Renal cortex interstitium (tissue), 15 donors: ENCODE measurements at places on chromosomes 7 and 10. TPM values are rescaled to one million over a fixed set of nuclear protein-coding genes. Genes with fewer than 3 reads are reported as not detected.

ADRA2A gene
- polyA plus RNA-seq, result 2.3 TPM

DNA sequence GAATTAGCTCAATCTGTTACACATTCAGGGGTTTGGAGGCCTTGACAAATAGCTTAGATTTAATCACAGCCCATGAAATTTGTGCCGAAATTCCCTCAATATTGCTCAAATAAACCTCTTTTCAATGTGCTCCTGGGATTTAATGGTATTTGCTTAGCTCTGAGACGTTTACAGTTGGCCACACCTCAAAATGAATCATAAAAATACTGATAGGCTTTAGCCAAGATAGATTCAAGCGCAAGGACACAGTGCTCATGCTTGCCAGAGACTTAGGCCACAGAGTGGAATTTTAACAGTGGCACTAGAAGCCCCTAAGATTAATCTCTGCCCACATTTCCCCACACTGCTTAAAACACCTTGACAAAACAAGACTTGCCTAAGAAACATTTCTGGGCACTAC is 2.3 kb upstream of the SEMA3C start:
- no peak for DNase-seq

DNA sequence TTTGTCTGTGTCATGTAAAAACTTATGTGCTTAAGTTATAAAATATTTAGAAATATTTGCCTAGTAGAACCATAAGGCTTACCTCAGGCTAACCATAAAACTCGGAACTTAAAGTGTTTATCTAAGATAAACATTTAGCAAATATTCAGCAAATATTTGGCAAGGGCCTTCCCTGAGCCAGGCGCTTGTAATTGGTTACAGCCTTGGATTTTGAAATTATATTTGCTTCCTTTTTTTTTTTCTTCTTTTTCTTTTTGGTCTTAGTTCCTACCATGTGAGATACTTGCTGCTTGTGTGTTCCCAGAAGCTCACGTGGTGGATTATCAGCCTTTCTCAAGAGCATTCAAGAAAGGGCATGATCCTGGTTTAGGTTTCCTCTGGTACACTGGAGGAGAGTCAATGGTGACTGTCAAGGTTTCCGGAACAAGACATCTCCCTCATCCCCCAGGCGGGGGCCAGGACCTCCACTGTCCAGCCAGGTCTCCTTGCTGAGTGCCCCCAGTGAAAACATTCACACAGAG is 5.2 kb upstream of the BRI3 start:
- DNase-seq, result no peak

DNA sequence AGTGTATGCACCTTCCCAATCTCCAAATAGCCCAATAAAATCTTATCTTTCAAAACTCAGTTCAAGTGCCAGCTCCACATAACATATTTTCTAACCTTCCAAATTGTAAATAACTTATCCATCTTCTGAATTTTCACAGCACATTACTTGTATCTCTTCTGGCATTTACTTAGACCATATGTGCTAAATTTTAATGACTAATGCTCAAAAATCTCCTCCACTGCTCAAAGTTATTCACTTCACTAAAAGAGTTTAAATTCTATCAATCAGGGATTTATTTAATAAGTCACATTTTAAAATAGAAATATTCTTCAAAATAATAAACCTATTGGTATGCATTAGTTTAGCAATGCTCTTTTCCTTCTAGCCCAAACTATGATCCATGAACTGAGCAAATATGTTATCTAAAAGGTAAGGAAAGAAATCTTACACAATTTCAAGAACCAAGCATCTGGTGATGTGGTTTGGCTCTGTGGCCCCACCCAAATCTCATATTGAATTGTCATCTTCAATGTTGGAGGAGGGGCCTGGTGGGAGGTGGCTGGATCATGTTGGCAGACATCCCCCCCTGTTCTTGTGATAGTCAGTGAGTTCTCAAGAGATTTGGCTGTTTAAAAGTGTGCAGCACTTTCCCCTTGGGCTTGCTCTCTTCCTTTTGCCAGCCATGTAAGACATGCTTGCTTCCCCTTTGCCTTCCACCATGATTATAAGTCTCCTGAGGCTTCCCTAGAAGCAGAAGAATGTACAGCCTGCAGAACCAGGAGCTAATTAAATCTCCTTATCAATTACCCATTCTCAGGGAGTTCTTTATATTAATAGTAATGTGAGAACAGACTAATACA is 28.1 kb upstream of the GPR22 start:
- no peak for DNase-seq

NUP205 gene
- 68.3 TPM for polyA plus RNA-seq

DNA sequence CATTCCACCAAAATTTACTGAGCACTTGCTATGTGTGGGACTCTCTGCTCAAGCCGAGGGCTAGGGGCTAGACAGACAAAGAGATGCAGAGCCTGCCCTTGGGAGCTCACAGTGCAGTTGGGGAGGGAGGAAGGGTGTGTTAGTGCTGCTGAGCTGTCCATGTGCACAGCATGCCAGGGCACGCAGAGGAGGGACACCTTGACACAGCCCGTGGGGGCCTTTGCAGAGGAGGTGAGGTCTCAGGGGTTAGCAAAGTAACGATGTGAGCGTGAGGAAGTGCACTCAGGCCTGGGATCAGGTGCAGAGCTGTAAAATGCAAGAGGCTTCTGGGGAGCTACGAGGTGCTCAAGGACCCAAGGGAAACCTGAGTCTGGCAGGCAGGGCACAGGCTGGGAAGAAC is 16.3 kb downstream of the PRKCQ start:
- DNase-seq, result no peak

IFIT5 gene
- polyA plus RNA-seq, result 17.7 TPM

DNA sequence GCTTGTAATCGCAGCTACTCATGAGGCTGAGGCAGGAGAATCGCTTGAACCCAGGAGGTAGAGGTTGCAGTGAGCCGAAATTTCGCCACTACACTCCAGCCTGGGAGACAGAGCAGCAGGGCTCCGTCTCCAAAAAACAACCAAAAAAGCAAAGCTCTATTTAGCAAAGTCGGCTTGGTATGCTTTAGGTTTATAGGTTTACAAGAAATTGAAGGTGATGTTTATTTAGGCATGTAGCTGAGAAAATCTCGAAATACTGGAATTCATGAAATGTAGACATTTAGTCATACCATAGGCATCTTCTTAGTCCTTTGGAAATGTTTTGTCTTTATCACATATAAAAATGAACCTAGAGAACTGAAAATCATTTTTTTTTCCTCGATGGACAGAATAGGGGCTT is 453.8 kb upstream of the ANKRD30A start:
- DNase-seq, result no peak

MBL2 gene
- not detected for polyA plus RNA-seq

DNA sequence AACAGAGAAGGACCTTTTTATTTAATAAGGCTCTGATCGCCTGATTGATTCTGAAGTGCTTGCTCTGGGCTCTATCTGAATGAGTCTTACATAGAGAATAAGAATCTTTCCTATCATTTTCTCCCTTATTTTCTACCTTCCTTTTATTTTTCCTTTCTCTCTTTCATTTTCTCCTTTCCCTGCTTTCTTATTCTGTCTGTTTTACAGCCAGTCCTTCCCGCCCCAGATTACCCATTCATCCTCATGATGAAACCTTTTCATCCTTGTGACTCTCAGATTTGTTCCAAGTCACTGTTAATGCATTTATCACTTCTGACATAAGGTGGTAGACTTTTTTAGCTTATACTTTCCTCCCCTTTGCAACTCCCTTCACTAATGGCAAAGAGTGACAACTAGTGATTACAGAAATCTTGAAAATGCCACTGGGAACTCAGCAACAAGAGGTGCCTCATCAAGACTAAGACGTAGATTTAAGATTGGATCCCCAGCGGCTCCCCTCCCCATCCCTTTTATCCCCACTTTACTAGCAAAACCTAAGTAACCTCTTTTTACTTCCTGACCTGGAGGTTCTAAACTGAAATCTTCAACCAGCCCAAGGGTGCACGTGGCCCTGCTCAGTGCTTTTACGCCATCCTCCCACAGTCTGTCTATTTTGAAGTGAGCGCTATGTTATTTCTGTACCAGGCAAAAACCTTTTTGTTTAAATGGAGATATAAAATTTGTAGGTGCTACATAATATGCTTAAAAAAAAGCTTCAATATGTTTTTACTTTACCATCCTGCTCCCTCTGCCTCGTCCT is 179.8 kb downstream of the DYNC1I1 start:
- no peak for DNase-seq

GRCh38 chr7:91668217-91668616 is 212.3 kb downstream of the MTERF1 start:
- DNase-seq, result no peak

CTTNBP2 gene
- 29.6 TPM for polyA plus RNA-seq

PRRT4 gene
- 1.5 TPM for polyA plus RNA-seq

GRCh38 chr10:88253-88652 is 39.2 kb upstream of the TUBB8 start:
- DNase-seq, result no peak

DNA sequence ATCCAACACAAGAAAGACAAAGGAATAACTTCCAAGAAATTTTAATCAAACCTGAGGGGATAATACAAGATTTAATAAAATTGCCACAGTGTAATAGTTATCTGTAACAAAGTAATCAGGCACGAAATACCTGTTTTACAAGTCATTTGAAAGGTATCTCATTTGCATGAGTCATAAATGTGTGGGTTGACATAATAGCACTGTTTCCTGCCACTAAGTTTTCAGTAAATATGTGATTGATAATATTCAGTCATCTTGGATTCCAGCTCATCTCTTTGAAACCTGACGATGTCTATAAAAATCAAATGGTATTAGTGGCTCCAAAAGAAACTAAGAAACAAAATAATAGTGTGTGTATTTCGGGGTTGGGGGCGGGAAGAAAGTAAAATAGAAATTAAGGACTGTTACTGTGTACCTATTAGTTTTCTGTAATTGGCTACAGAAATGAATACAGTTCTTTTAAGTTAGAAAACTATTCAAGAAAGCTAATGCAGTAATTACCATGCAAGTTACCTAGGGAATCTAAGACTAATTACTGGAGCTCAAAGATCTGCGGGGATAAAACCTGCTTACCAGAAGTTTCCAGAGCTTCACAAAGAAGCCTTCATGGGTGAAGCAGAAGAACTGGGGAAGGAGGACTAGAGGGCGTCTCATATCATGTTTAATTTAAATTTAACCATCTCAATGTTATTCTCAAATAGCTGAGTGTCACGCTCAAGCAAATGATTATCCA is 100.7 kb downstream of the ST8SIA6 start:
- DNase-seq, result no peak

DNA sequence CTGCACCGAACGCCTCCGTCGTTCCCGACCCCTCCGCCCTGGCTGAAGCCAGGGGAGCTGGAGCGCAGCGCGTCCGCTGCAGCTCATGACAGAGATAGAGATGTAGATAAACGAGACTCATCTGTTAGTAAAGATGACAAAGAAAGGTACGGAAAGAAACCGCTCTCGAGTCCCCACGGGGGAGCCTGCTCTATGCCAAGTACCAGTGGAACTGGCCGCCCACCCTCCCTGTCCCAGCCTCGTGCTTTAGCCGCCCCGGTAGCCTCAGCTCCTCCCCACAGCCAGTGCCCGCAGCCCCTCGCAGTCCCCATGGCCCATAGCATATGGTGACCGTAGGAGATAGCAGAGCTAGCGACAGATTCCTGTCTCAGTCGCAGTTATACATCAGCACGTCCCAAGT is 344.7 kb upstream of the GALNT17 start:
- DNase-seq, result no peak

DNA sequence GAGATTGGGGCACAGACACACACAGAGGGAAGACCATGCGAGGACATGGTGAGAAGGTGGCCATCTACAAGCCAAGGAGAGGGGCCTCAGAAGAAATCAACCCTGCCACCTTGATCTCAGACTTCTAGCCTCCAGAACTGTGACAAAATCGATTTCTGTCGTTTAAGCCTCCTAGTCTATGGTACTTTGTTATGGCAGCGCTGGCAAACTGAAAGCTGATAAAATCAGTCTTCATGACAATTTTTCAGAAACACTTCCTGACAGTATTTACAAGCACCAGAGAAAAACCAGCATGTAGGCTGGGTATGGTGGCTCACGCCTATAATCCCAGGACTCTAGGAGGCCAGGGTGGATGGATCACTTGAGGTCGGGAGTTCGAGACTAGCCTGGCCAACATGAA is 4.2 kb downstream of the PARP12 start:
- no peak for DNase-seq
